ENCODE measurements at places on chromosomes 16 and 17. TPM values are rescaled to one million over a fixed set of nuclear protein-coding genes. Genes with fewer than 3 reads are reported as not detected.

DNA sequence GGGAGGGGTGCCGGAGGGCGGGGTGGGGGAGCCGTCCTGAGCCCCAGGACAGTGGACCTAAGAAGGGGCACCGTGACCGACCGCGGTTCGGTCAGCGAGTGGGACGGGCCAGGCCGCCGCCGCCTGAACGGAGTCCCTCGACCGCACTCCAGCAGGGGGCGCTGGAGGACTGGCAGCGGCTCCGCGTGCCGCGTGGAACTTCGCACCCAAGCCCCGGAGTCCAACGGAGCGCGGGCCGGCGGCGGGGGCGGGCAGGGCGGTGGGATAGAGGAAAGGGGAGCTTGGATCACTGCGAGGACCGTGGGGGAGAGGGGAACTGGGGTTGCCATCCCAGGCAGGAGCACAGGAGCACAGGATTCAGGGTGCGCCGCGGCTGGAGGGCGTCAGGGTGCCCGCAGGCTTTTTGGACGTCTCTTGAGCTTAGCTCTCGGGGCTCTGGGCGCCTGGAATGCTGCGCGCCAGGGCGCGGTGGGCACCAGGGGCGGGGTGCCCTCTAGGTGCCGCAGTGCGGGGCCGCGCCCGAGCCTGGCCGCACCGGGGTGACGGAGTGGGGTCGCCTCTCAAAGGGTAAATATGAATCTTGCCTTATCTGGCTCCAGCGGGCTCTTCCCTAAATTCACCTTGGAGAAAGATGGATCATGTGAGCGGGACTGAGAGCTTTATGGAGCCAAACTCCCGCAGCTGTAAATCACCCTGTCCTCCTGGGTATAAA lies 379 bp upstream of the OTOP2 start:
- no peak overlapping the region for H3K4me3 ChIP-seq
- no peaks in the 10 kb centered on the region for H3K36me3 ChIP-seq
- peaks cover 20% of the 10 kb centered on the region for H3K4me1 ChIP-seq
- peak; percentile 78 for DNase-seq

The HSF5 gene
- total RNA-seq, result not detected

GRCh38 chr16:3729161-3730112 lies 12.1 kb upstream of the TRAP1 start:
- H3K27ac ChIP-seq, result no peak overlapping the region
- no peaks in the 10 kb centered on the region for H3K4me1 ChIP-seq
- H3K4me3 ChIP-seq, result no peak overlapping the region

The TPSB2 gene
- total RNA-seq, result 1.8 TPM

The ARL4D gene
- 5.9 TPM for total RNA-seq

DNA sequence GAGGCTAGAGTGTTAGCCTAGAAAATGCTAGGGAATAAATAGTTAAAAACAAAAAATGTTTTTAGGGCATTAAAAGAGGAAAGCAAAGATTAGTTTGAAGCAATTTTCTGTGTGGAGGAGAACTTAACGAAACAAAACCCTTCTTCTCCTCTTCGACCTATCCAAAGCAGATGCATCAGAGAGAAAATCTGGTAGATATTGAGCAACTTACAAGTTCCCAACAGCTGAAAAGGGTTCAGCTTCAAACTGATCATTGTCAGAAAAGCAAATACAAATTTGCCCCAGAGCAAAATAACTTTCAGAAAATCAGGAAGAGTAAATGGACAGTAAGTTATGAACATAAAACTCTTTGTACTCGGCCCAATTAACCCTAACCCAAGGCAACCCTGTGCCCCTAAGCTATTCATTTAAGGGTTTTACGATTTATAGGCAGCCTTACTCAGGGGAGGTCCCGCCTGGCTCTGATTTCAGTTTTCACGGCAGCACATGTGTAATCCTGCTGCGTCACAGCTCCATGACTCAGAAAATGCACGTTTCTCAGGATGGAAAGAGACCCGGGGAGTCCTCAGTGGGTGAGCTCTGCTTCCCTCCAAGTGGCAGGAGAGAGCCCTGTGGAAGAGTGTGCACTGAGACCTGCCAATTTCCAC lies 405.7 kb upstream of the SALL1 start:
- no peaks in the 10 kb centered on the region for H3K27me3 ChIP-seq
- no peaks in the 10 kb centered on the region for H3K36me3 ChIP-seq
- H3K4me1 ChIP-seq, result no peaks in the 10 kb centered on the region
- H3K4me3 ChIP-seq, result no peak overlapping the region

The DERL2 gene
- 36.7 TPM for total RNA-seq

The CMTM1 gene
- total RNA-seq, result 0.52 TPM

- H3K4me1 ChIP-seq, result peaks cover 66% of the 10 kb centered on the region
- H3K4me3 ChIP-seq, result no peak overlapping the region
- no peak for DNase-seq
- H3K27me3 ChIP-seq, result no peaks in the 10 kb centered on the region
- H3K27ac ChIP-seq, result no peak overlapping the region
Observed at GRCh38 chr17:17079761-17080160, 37.5 kb downstream of the MPRIP start.

GRCh38 chr17:75074532-75074931 lies 13.2 kb upstream of the SLC16A5 start:
- H3K27me3 ChIP-seq, result no peaks in the 10 kb centered on the region
- no peak overlapping the region for H3K4me3 ChIP-seq

DNA sequence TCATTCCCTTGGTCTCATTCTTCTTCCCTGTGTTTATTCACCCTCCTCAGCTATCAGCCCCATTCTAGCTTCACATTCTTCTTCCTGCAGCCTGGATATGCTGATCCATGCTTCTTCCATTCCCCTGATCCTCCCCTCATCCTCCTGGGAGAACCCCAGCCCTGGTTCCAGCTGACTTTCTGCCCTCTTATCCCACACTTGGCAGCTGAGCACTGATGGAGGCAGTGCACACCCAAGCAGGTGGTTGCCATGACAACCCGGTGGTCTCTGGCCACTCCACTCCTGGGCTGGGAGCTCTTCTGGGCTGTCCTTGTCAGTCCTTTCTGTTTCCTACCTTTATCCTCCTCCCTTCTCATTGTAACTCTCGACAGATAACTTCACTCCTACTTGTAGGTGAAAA lies 16.7 kb upstream of the TUBG2 start:
- H3K27me3 ChIP-seq, result no peaks in the 10 kb centered on the region
- H3K4me3 ChIP-seq, result no peak overlapping the region
- DNase-seq, result no peak
- no peak overlapping the region for H3K27ac ChIP-seq
- H3K36me3 ChIP-seq, result no peaks in the 10 kb centered on the region

DNA sequence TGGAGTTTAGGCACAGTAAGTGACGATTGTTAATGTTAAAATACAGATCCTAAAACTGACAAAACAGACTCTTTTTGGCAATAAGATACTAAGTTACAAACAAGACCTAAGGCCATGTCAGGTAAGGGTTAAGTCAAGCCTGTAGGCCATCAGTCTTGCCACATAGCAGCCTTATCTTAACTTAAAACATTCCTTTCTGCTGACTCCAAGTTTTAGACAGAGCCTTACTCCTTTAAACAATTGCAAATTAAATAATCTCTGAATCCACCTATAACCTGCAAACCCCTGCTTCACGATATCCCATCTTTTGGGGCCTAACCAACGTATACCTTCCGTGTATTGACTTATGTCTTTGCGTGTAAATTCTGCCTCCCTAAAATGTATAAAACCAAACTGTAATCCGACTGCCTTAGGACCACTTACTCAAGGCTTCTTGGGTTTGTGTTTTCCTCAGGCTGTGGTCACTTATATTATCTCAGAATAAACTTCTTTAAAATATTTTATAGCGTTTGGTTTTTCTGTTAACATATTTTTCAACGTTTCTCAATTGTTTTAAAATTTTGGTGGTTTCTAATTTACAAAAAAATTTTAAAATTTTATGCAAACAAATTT lies 64.4 kb downstream of the EFCAB5 start:
- no peak overlapping the region for H3K4me3 ChIP-seq
- no peaks in the 10 kb centered on the region for H3K36me3 ChIP-seq
- no peak overlapping the region for H3K27ac ChIP-seq
- peak; percentile 11 for DNase-seq
- H3K4me1 ChIP-seq, result no peaks in the 10 kb centered on the region

DNA sequence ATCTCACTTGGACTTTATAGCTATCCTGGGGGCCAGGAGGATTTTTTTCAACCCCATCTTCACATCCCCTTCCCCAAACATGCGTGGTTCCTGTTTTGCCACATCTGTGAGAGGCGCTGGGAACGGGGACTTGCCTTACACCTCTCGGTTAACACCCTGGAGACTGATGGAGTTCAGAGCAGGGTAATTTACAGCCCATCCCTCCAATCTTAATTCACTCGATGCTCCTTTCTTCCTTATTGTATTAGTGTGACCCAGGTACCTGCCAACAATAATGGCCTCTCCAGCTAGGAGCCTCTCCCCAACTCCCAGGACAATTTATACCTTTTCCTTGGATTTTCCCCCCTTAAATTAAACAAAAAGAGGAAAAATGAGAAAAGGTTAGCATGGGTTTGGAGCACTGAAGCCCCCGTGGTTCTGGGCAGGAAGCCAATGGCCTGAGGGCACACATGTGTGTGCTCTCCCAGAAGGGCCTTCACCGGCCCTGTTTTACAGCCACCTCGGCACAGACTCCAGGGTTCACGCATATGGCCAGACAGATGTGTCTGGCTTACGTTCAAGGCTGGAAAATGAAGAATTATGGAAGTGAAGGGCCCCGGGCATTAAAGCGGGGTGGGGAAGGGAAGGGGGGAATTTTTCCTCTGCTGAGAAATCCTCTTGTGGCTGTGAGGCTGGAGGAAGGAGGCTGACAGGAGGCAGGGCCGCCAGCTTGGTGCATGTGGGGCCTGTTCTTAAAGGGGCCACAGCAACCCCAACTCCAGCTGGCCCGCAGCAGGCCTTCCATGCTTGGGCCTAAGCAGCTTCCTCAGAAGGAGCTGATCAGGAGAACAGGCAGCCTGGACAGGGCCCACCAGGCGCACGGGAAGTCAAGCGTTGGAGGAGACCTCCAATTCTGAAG lies 21.4 kb downstream of the HIC1 start:
- no peaks in the 10 kb centered on the region for H3K4me1 ChIP-seq

The KRTAP3-2 gene
- total RNA-seq, result not detected

The CDK3 gene
- 4.3 TPM for total RNA-seq

The ARHGDIA gene
- total RNA-seq, result 134 TPM

The ITGA3 gene
- 167 TPM for total RNA-seq

DNA sequence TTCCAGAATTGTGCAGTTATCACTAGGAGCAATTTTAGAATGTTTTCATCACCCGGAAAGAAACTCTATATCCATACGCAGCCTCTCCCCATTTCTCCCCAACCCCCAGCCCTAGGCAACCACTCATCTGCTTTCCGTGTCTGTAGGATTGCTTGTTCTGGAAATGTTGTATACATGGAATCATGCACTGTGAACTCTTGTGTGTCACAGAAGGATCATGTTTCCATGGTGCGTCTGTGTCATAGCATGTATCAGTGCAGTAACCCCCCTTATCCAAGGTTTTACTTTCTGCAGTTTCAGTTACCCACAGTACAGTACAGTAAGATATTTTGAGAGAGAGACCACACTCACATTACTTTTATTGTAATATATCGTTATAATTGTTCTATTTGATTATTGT lies 299.4 kb downstream of the CPPED1 start:
- H3K4me1 ChIP-seq, result no peaks in the 10 kb centered on the region
- no peak for DNase-seq
- H3K36me3 ChIP-seq, result no peaks in the 10 kb centered on the region
- H3K27ac ChIP-seq, result no peak overlapping the region
- H3K27me3 ChIP-seq, result no peaks in the 10 kb centered on the region
- H3K4me3 ChIP-seq, result no peak overlapping the region

DNA sequence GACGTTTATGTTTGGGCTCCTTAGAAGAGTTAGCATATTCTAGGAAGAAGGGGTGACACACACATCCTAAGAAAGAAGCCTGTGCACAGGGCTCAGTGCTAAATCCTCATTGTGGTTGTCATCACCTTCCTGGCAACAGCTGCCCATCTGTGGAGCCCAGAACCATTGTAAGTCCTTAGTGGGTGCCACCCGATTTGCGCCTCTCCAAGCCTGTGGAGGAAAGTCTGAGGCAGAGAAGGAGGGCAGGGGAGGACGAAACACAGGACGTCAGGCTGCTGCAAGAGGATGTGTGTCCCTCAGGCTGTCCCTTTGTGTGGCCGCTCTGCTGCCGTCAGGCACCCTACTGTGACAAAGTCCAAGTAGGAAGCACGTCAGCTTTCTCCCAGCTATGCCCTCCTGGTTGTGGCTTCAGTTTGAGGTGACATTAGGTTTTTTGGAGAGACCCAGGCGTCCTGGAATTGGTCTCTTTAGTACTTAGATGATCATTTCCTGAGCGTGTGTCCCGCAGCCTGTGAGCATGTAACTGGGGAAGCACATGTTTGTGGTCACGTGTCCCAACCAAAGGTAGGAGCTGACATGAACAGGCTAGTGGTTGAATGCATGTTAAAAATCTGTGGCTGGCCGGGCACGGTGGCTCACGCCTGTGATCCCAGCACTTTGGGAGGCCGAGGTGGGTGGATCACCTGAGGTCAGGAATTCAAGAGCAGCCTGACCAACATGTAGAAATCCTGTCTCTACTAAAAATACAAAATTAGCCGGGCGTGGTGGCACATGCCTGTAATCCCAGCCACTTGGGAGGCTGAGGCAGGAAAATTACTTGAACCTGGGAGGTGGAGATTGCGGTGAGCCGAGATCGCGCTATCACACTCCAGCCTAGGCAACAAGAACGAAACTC lies 10.7 kb downstream of the CLUAP1 start:
- DNase-seq, result no peak
- no peak overlapping the region for H3K4me3 ChIP-seq
- H3K36me3 ChIP-seq, result peaks cover 81% of the 10 kb centered on the region
- H3K4me1 ChIP-seq, result no peaks in the 10 kb centered on the region
- no peak overlapping the region for H3K27ac ChIP-seq

GRCh38 chr16:50549561-50549915 lies 1.3 kb downstream of the NKD1 start:
- no peaks in the 10 kb centered on the region for H3K36me3 ChIP-seq
- H3K4me1 ChIP-seq, result peaks cover 4% of the 10 kb centered on the region
- H3K27ac ChIP-seq, result no peak overlapping the region
- H3K4me3 ChIP-seq, result peak overlapping the region; percentile 95
- no peaks in the 10 kb centered on the region for H3K27me3 ChIP-seq

- no peaks in the 10 kb centered on the region for H3K4me1 ChIP-seq
- no peak for DNase-seq
- H3K27me3 ChIP-seq, result no peaks in the 10 kb centered on the region
- no peaks in the 10 kb centered on the region for H3K36me3 ChIP-seq
- no peak overlapping the region for H3K27ac ChIP-seq
Observed at GRCh38 chr17:74962622-74963394, 9.8 kb downstream of the HID1 start.

The PITPNM3 gene
- total RNA-seq, result 4.1 TPM

- H3K36me3 ChIP-seq, result no peaks in the 10 kb centered on the region
- no peaks in the 10 kb centered on the region for H3K4me1 ChIP-seq
- H3K27ac ChIP-seq, result no peak overlapping the region
- DNase-seq, result no peak
- no peak overlapping the region for H3K4me3 ChIP-seq
Observed at GRCh38 chr17:27206447-27206846, 87.5 kb upstream of the WSB1 start.

DNA sequence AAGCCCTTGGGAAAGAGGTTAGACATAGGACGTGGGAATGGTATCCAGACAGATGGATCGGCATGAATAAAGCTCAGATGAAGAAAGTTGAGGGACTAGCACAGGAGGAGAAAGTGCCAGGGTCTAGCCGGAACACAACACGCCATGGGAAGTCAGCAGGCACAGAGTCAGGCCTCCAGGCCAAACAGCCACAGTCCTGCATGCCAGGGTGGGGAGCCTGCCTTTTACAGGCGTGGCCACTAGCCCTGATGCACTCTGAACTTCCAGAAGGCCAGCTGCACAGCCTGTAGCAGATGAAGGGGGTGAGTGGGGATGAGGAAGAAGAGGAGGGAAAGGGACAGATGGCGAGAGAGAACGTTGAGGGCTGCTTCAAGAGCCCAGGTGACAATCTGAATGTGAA lies 5.2 kb downstream of the B9D1 start:
- no peak overlapping the region for H3K27ac ChIP-seq
- H3K36me3 ChIP-seq, result no peaks in the 10 kb centered on the region
- no peaks in the 10 kb centered on the region for H3K4me1 ChIP-seq
- DNase-seq, result no peak

The SLC13A2 gene
- total RNA-seq, result not detected

Measured in adrenal gland (tissue), 19 donors.